Right lung (tissue), 10 donors: ENCODE measurements at places on chromosomes 5 and 9. TPM values are rescaled to one million over a fixed set of nuclear protein-coding genes. Genes with fewer than 3 reads are reported as not detected.
A peak's percentile ranks its signal among the peaks of the same experiment; 100 is the strongest.

DNA sequence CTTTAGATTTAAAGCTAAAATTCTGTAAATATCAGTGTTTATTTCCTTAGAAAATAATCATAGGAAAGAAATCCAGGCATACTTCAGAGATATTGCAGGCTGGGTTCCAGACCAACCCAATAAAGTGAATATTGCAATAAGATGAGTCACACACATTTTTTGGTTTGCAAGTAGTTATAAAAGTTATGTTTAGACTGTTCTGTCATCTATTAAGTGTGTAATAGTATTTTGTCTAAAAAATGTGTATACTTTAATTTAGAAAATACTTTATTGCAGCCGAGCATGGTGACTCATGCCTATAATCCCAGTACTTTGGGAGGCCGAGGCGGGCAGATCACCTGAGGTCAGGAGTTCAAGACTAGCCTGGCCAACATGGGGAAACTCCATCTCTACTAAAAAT, 6.9 kb upstream of the RIC1 start:
- no peak for DNase-seq

DNA sequence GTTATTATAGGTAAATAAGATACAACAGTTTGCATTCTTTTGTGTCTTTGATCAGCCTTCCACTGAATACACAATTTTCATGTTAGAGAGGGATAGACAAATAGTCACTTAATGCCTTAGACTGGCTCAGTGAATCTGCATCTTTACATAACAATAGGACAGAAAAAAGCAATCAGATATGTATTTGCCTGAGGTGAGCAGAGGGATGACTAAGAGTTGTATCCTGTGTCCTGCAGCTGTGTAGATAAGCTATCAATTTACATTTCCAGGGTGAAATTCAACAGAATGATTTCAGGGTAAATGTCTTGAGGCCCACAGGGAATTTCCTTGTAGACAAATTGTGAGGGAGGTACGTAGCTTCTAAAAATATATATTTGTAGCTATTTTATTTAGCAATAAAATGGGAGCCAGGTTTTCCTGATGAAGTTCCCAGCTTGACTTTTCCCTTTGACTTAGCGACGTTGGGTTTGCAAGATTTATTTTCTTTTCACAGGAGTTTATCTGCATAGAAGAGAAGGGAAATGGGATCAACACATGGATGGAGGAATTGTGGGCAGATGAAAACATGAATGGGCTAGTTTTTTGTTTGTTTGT, 586.1 kb upstream of the CDH6 start:
- DNase-seq, result no peak

DNA sequence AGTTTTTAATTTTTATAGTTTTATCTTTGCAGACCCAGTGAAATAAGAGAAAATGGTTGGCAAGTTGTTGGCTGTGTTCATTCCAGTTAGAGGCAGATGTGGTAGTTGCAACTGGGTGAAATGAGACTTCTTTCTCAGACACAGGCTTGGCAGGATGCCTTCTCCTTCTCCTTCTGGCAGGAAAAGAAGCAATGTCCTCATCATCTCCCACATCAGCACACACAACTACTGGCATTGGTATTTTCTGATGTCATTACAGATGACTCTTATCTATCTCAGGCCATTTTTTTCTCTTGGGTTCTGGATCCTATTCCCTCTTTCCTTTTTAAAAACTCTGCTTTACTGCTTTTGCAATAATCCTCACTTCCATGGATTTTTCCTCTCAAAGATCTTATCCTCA, 103.3 kb upstream of the EDIL3 start:
- DNase-seq, result peak; percentile 74

DNA sequence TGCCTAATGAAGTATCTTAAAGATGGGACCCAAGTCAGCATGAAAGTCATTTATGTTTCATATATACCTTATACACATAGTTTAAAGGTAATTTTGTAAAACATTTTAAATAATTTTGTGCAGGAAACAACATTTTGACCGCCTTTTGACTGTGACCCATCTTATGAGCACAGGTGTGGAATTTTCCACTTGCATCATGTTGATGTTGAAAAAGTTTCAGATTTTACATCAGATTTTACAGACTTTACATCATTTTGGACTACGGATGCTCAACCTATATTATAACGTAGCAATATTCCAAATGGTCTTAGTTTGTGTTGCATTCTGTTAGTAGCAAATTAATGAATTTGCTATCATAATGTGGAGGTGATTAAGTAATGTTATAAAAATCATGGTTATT, 21.7 kb upstream of the FAM120AOS start:
- no peak for DNase-seq

DNA sequence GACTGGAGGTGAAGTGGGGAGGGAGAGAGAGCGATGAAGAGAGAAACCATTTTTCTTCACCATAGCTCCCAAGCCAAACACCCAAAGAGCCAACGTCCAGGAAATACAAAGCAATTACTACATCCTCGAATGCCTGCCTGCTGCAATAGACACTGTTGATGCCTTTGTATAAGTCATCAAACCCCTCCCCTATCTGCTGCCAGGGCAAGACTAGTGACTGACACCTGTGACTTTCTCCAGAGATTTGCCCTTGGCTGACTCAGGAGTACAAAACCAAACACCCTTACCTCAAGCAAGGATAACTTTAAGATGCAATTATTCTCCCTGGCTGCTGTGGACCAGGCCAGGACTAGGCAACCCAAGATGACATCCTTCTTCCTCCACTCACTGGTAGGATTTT, 81.8 kb upstream of the RASA1 start:
- DNase-seq, result no peak

DNA sequence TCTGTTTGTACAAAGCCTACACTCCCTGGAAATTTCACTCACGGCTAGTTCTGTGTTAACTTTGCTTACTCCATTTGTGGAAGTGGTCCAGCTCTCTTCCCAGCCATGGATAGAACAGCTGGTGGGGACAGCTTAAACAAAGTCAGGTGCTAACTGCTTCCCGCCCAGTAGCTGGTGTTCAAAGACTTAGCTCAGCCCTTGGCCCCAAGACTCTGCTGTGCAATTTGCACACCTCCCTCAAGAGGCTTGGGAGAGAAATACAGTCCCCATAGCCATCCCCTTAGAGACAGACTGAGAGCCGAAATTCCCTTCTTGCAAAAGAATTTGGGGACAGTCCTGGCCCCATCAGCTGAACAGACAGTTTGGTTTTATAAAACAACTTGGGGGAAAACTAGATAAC, 73.8 kb upstream of the RAI14 start:
- no peak for DNase-seq

DNA sequence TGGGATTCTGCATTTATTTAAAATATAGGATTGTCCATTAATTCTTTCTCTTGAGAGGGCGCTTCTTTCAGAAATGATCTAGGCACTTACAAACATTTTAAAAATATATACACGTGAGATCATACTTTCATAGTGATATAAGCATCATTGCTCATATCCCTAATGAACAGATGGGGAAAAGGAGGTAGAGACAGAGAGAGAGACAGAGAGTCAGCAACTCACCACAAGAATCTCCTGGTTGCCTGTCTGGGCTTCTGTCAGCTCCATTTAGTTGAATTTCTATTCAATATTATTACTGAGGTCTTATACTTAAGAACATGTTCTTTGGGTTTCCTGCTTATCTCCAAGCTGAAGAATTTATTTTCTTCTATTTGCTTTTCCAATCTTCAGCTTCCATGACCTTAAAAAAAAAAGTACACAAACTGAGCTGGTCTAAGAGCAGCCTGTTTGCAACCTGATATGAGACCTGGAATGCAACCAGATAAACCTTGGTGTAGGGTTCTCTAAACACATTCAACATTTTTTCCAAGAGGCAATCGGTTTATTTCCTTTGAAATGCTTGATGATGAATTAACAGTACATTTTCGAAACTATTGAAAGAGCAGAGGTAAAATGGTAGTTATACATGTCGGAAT, 51.6 kb upstream of the LIFR start:
- no peak for DNase-seq

The HSPB3 gene
- 0.30 TPM for polyA plus RNA-seq
